ENCODE measurements at places on chromosomes 13 and 19. TPM values are rescaled to one million over a fixed set of nuclear protein-coding genes. Genes with fewer than 3 reads are reported as not detected.

The KATNAL1 gene
- 5.9 TPM for total RNA-seq

The RDH8 gene
- total RNA-seq = 0.24 TPM

The RPS16 gene
- 6,338 TPM for total RNA-seq

The CHERP gene
- total RNA-seq = 35.2 TPM

The TRAPPC6A gene
- 41.2 TPM for total RNA-seq

The SARS2 gene
- 52.1 TPM for total RNA-seq

The TTC9B gene
- total RNA-seq = 0.32 TPM
